NAMALWA (cell line): ENCODE measurements at places on chromosomes 6 and 20.
A peak's percentile ranks its signal among the peaks of the same experiment; 100 is the strongest.

DNA sequence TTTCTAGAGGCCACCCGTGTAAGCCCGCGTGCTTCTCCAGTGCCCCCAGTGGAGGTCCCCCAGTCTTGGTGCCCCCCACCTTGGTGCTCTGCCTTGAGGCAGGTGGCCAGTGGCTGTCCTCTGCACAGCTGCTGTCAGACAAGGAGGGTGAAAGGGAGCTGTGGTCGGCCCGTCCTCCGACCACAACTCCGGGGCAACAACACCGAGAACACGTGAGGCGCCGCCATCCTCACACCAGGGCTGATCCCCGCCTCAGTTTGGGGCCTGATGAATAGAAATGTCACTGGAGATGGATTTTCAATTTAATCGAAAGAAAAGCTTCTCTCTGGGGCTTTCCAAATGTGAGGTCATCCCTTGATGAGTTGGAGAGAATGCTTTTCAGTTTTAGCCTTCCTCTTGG lies 304.6 kb downstream of the CDH4 start:
- no peak for DNase-seq

- DNase-seq: no peak
Measured at GRCh38 chr6:120304223-120304622, 954.7 kb upstream of the MAN1A1 start.

DNA sequence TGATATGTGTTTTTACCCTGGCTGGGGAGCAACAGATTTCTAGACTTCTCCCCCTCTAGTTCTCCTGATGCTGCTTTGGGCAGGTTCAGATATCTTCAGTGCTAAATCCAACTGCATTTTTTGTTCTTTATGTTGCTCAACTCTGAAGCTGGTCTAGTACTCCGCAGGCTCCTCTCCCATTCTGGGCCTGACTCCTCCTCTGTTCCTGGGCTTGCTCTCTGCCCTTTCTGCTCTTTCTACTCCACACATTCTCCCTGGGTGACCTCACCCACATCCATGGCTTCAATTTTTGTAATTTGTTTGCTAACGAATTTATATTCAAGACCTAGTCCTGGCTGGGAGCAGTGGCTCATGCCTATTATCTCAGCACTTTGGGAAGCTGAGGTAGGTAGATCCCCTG lies 6.4 kb downstream of the FYN start:
- no peak for DNase-seq

DNA sequence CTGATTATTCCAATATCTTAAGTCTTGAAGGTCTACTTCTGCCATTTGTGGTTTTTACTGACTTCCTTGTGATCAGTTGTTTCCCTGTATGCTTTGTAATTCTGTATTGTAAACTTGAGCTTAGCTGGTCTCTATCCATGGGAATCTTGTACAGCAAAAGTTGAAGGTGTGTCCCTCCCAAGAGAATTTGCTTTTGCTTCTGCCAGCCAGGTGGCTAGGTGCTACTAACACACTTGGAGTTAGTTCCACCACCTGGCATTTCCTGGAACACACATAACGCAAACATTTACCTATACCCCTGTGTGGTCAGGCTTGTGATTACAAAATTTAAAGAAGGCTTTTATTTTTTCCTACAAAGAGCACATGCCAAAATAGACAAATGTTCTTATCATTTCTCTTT lies 141.2 kb downstream of the GRM4 start:
- DNase-seq: no peak

DNA sequence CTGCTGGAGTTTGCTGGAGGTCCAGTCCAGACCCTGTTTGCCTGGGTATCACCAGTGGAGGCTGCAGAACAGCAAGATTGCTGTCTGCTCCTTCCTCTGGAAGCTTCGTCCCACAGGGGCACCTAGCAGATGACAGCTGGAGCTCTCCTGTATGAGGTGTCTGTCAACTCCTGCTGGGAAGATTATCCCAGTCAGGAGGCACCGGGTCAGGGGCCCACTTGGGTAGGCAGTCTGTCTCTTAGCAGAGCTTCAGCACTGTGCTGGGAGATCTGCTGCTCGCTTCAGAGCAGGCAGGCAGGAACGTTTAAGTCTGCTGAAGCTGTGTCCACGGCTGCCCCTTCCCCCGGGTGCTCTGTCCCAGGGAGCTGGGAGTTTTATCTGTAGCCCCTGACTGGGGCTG lies 96.8 kb upstream of the SLC35F1 start:
- DNase-seq: no peak

DNA sequence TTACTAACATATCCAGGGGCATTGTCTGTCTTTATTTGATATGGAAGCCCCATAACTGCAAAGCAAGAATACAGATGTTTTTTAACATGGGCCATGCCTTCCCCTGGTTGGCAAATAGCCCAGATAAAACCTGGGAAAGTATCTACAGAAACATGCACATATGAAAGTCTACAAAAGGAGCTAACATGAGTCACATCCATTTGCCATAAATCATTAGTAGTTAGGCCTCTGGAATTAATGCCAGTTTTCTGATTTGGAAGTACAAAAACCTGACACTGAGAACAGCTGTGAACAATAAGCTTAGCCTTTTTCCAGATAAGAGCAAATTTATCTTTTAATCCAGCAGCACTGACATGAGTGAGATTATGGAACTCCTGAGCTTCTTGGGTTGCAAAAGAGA lies 418.0 kb upstream of the IMPG1 start:
- DNase-seq: no peak

GRCh38 chr6:72849346-72849745 lies 227.5 kb downstream of the KCNQ5 start:
- no peak for DNase-seq

DNA sequence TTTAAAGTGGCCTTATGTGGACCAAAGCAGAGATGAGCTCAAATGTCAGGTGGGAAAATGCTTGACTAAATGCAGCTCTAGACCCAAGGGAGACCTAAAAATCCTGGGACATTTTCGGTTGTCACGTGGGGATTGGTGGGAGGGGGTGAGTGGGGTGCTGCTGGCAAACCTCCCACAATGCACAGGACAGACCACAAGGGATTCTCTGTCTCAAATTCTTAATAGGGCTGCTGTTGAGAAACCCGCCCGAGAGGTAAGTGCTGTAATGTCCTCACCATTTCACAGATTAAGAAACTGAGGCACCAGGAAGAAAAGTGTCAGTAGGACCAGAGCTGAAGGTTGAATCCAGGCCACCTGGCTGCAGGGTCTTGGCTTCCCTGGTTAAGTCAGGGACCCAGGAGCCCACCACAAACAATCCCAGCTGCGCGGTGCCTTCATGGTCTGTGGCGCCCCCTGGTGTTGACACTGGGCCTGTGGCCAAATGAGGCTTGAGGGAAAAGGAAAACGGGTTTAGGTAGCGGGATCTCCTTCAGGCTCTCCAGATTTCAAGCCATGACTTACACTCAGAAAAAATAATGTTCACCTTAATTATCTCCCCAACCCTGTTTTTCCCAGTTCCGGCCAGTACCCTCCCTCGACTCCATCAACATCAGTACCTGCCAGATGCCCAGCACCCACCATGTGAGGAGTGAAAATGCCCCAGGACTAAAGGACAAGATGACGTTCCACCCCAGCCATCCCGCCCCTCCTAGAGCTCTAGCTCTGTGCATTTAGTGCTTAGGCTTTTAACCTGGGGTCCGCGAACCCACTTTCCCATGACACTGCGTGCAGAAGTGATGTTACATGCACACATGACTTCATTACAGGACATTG lies 7.2 kb downstream of the HLA-G start:
- peak; percentile 47 for DNase-seq

GRCh38 chr6:132483779-132484679 lies 28.9 kb downstream of the STX7 start:
- DNase-seq: peak; percentile 93

- no peak for DNase-seq
Measured at GRCh38 chr20:7459083-7459482, 481.2 kb downstream of the HAO1 start.

DNA sequence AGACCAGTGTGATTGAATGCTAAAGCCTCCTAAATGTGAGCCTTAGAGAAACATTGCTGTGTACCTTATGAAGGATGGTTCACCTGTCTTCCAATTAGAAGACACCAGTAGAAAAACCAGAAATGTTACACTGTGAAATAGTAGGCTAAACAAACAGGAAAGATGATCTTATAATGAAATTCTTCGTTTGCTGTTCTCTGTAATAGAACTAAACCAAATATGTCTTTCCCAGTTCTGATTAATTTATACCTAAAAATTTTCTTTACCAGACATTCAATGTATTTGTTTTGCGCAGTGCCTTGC lies 114.8 kb downstream of the RTN4IP1 start:
- DNase-seq: no peak

GRCh38 chr20:42795111-42795695 lies 394.5 kb downstream of the PTPRT start:
- no peak for DNase-seq

DNA sequence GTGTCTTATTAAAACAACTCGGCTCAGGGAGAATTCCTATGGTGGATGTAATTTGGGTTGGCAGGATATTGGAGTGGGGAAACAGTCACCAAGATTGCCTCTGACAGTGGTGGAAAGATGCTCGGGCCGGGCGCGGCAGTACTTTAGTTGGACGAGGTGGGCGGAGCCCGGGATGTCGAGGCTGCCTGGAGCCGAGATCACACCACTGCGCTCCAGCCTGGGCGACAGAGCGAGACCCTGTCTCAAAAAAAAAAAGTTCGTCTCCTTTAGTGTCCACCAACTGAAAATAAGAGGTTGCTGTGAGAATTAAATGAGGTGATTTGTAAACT lies 621 bp downstream of the NOL7 start:
- DNase-seq: peak; percentile 66

- DNase-seq: no peak
Measured at GRCh38 chr20:43331906-43332305, 125.8 kb upstream of the SRSF6 start.

DNA sequence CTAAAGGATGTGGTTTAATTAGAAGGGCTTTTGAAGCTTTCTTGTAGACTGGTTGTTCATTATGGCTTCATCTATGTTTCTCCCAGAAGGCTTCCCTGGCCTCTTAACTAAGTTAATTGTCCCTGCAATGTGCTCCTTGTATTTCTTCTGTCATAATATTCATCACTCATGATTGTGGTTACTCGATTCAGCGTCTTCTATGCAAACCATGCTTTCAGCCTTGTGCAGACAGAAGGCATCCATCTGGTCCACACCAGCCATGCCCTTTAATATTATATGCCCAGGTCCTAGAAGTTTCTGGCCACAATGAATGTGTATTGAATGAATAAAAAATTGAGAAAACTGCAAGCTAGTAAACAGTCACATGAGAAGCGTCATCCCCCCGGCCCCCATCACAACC lies 163.2 kb downstream of the KHDC1L start:
- no peak for DNase-seq

DNA sequence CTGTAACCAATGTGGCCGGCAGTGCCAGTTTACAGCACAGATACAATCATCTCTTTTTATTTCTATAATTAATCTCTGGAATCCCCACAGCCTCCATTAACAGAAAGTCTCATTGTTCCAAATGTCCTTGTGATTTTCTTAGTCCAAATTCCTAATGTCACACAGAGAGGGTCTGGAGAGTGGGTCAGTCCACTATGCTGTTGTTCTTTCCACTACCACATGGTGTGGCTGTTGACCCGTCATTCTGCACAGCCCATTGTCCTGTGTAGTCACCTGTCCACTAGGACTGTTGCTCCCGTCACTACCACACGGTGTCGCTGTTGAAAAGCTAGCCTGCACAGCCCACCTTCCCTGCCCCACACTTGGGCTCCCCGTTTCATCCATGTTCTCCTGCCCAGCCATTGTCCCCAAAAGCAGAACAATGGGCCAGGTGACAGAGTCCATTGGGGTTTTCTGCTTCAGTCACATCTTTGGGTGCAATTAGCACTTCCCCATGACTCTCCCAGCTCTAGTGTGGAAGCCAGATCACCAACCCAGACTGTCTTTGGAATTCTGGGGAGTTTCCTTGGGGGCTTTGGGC lies 8.6 kb upstream of the LBP start:
- peak; percentile 63 for DNase-seq

GRCh38 chr6:152112491-152113261 lies 305.2 kb downstream of the ESR1 start:
- no peak for DNase-seq

- no peak for DNase-seq
Measured at GRCh38 chr20:53365539-53366075, 228.0 kb downstream of the ZNF217 start.
